ENCODE measurements at places on chromosomes 7 and 10.

DNA sequence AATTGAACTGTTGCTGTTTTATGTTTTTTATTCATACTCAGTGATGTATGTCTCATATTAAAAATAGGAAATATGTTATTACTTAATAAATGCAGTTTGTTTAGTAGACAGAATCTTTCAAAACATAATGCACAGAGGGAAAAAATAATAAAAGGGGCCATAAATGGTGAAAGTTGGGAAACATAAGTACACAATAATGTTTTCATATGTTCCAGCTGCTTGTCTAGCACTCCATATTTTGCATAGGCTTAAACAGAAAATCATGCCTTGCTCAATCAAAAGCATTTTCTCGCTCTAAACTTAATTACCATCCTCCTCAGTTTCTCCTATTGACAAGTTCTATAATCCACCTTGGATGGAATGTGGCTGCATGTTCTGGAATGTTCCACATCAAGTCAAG is 333.2 kb downstream of the PLXNA4 start:
- DNase-seq, result no peak

DNA sequence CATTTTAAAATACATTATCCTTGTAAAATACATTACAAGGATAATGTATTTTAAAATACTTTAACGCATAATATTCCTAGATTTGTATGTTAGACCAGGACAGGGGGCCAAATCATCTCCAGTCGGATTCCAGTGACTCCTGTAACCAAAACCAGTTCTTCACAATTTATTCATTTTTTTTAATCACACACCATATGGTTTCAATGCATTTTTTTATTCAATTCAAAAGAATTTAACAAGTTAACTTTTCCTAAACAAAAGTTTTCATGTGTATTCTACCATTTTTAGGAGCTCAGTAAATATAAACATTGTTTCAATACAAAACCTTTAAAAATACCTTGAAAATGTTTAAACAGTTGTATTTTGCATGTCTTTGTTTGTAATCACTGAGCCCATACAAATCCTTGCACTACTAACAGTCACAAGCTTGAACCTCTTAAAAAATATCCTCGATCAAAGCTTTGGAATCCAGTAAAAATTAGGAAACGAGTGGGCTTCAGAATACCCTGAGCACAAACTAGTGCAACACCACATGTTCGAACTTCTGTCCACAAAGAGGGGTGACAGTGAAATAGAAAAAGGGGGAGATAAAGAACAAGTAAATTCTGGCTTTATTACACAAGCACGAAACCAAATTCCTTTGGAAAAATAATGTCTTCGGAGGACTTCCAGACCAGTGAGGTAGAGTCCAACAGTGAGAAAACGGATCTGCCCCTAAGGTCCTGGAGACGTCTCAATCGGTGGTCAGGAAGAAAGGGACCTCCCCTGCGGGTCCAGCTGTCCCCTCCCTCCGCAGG is 1.6 kb downstream of the CCDC71L start:
- no peak for DNase-seq

DNA sequence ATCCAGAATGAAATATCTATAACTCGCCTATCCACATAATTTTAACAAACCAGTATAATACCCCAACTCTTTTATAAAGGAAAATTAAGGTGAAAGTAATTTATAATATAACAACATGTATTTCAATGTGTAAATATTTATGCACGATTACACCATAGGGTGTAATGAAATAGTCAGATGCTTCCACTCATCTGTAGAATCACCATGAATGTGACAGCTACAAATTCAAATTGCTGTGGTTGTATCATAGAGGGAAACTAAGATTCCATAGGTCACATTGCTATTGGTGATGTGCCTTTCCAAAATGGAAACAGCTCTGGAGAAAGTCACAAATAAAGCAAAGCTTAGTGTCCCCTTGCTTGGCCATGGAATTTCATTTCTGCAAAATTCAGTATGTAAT is 95.7 kb downstream of the CPED1 start:
- no peak for DNase-seq

DNA sequence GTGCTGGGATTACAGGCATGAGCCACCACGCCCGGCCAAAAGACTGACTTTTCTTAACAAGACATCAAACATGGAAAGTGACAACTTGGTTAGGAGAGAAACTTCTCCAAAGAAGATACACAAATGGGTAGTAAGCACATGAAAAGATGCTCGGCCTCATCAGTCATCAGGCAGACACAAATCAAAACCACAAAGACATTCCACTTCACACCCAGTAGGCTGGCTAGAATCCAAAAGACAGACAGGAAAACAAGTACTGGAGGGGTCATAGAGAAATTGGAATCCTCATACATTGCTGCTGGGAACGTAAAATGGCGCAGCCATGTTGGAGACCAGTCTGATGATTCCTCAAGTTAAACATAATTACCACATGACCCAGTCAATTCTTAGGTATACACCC is 16.4 kb downstream of the SEPHS1 start:
- no peak for DNase-seq

GRCh38 chr10:125994601-125995000 is 98.2 kb downstream of the FANK1 start:
- DNase-seq, result no peak

DNA sequence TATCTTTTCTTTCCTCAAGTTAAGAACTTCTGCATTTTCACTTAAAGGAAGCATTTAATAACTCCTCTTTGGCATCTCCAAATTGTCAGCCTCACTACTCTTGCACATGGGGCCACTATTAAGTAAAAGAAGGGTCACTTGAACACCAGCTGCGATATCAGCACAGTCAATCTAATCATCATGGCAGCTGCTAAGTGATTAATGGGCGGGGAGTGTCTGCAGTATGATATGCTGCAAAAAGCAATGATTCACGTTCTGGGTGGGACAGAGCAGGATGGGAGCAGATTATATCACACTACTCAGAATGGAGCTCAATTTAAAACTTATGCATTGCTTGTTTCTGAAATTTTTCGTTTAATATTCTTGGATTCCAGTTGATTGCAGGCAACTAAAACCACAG is 447.4 kb upstream of the PFKP start:
- no peak for DNase-seq

DNA sequence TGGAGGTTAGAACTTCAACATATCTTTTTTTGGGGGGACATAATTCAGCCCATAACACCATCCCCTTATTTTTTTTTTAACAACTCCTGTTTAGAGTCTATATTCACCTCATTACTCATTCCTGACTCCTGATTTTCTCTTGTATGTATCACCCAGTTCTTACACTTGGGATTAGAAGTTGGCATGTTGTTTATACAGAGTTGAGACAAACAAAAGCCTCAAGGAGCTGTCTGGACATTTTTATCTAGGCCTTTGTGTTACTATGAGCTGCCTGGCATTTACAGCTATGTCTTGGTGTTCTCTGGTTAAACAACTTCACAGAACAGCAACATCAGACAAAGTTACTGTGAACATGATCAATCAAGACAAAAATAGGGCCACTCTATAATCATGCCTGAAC is 517.5 kb downstream of the KIF20B start:
- no peak for DNase-seq

- no peak for DNase-seq
Measured at GRCh38 chr7:47537716-47538675, 43.9 kb downstream of the TNS3 start.

GRCh38 chr10:44640429-44640828 is 255.5 kb upstream of the CXCL12 start:
- DNase-seq, result no peak

GRCh38 chr7:144513334-144513733 is 109.8 kb upstream of the NOBOX start:
- no peak for DNase-seq

- no peak for DNase-seq
Measured at GRCh38 chr10:3773460-3774017, 11.5 kb downstream of the KLF6 start.

DNA sequence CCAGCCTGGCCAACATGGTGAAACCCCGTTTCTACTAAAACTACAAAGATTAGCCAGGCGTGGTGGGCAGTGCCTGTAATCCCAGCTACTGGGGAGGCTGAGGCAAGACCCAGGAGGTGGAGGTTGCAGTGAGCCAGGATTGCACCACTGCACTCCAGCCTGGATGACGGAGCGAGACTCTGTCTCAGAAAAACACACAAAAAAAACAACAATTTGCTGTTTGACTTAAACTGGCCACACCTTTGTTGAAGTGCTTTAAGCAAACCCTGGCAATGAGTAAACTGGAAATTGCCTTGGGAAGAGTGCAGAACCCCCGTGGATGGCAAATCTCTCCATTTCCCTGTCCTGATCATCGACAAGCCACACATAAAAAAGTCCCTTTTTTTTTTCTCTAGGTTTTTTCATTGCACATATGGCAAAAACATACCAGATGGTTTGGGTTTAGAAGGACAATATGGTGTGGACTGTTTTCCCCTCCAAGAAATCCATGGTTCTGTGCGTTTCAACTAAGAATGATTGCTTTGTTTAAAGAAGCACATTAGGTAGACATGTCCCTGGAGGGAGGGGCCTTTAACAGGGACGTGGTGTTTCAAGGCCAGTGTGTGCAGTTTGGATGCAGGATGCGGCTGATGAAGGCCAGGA is 76.9 kb downstream of the NRP1 start:
- no peak for DNase-seq

DNA sequence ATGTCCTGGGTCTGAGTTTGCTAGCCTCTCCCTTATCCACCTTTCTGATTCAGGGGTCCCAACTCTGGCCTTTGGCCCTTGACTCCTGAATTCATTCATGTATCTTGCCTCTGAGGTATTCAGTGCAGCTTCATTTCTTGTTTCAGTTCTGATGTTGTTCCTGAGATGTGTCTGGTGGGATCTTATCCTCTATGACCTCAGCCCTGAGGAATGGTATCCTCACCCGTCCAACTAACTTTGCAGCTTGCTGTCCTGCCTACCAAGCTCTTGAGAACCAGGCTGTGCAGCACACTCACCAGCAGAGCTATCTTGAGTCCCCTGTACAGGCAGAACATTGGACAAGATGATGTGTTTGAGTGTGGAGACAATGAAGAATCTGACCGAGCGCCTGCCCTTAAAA is 13.8 kb downstream of the SUFU start:
- no peak for DNase-seq

GRCh38 chr7:102286237-102287110 is at the start of gene SH2B2:
Gene SH2B2 (plus strand): TSS chr7:102286868. CDS start chr7:102300551, 13,683 bp downstream.
- peak; percentile 18 for DNase-seq

- DNase-seq, result no peak
Measured at GRCh38 chr10:102782673-102783551, 39.2 kb downstream of the WBP1L start.

GRCh38 chr10:87847550-87847949 is 15.8 kb downstream of the KLLN start:
- DNase-seq, result no peak

- DNase-seq, result no peak
Measured at GRCh38 chr10:22427890-22428571, 82.7 kb downstream of the SPAG6 start.

DNA sequence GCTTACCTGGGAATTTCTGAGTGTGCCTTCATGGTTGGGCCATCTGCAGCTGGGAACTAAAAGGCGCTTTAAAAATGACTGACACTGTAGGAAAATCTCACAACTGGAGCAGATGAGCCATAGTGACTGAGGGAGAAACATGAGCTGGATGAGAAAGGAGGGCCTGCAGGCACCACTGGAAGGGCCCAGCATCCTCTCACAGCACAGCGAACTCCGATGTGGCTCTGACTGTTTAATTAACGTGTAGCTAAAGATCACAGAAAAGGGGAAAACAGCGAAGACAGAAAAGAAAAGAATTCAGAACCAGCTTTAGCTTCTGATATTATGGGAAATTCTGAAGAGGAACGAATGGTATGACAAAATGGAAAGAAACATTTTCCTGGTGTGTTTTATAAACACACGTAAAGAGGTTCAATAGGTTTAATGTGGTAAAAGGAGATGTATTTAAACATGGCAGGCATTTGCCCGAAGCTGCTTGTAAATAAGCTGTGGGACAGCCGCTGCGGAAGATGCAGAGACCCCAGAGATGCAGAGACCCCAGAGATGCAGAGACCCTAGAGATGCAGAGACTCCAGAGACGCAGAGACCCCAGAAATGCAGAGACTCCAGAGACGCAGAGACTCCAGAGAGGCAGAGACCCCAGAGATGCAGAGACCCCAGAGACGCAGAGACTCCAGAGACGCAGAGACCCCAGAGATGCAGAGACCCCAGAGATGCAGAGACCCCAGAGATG is 534.3 kb downstream of the PTPRN2 start:
- DNase-seq, result no peak

DNA sequence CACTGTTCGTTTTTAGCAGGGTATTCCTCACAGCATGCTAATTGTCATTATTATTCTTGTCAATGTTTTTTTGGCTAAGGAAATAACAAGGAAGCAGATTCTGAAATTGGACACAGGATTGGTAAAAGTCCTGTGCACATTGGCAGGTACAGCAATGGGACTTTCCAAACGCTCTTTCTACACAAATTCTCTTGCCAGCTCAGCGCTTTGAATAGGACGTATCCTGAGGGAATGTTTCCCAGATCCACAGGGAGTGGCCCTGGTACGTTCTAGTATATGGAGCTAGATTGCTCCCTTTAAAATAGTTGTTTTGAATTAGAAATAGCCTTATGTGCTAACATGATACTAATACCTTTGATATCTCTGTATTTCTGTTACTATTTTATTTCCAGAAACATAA is 82.8 kb upstream of the GRB10 start:
- DNase-seq, result no peak

GRCh38 chr7:108156897-108157605 is 26.9 kb upstream of the LAMB4 start:
- DNase-seq, result no peak

DNA sequence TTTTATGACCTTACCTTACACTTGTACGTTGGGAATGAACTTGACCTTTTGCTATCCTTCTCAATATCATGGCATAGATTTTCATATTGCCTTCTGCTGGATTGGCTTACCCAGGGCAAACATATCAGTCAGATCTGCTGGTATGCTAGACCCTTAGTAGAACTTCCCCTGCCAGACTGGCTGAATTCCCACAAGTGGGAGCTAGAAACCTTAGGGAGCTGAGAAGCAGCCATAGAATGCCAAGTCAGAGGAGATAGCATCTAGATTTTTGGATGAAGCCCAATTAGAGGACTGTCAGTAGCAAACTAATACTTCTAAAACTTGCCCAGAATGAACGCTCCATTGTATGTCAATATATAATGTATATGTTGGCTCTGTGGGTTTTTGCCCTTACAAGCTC is 385.0 kb downstream of the NXPH1 start:
- no peak for DNase-seq

DNA sequence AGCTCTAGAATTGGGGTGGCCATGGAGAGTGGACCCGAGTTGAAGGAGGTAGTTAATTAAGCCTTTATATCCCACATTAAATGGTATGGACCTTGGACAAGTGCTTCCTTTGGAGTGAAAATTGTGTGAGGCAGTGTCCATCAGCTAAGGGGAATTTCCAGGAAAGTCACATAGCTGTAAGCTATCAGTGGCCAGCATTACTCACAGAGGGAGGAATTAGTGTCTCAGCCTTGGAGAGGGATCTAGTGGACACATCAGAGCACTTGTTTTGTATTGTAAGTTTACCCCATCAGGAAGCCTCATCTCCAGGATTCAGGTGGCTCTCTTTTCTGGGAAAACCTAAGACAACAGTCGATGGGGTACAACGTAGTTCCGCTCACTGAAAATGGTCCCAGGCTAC is 416.7 kb downstream of the TFEC start:
- DNase-seq, result no peak
